HL-60 (cell line): ENCODE measurements at places on chromosomes 2 and 18.

DNA sequence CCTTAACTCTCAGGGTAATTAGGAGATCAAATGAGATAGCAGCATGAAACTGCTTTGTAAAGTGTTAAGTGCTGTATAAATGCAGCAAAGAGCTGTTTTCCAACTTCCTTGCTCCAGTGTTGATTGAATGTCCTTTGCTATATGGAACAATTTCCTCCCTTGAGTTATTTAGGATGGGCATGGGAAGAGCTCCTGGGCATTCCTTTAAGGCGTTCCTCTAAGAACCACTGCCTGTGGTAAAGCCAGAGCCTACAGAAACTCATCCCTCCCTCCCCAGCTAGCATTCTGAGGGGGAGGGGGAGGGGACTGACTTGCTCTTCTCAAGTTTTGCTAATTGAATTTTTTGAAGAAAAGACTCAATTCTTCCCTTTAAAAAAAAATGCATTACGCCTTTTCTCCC is 1.4 kb downstream of the AKAIN1 start:
- DNase-seq, result no peak

DNA sequence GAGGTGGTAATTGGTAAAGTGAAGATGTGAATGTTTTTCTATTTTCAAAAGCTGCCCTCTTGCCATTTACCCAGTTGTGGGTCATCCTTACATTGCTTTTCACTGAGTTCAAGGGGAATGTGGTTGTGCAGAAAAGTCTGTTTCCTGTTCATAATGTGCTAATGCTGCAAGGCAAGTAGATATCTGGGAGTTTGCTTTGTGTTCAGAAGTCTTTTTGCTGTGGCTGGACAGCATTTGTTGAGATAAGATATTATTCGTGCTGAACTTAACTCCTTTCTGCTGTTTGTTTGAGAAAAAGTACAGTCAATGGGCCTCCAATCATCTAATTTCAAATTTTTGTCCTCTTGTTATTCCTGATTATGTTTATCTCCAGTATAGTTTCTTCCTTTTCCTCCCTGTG is 263.2 kb downstream of the LTBP1 start:
- no peak for DNase-seq

DNA sequence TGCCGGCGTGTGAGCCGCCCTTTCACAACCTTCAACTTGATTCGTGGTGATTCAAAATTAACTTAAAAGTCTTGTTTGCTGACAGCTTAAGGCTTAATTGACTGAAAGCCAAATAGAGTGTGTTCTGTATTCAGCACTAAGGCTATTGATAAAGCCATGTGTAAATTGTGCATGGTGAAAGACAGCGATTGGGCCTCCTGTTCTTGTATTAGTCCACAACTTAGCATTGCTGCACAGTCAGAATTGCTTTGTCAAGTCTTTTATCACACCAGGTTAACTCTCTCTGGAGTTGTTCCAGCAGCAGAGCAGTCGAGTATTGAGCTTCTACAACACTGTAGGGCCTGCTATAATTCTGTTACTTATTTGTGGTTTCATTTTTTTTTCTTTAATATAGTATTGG is 210.1 kb downstream of the WDR7 start:
- DNase-seq, result no peak

DNA sequence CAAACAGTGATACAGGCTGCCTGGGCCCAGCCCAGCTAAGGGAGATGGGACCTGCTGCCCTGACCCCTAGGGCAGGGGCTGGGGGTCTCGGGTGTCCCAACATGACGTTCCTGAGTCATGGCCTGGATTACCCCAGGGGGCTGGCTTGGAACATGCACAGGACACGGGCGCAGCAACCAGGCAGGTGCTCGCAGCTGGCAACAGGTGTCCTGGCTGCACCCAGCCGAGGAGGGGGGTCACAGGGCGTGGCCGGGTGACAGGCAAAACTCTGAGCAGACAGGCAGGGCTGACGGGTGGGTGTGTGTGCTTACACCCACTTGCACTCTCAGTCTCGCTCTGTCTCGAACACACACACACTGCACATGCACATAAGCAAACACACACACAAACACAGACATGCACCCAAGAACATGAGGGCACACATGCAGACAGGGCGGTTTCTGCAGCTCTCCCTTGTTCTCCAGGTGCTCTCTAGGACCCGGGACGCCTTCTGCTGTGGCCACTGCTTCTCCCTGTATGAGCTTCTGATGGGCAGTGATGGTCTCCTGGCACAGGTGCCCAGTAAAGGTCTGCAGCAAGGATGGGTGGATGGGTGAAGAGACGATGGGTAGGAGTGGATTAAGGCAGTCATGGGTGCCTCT is 33.7 kb upstream of the TAF1B start:
- no peak for DNase-seq

- DNase-seq, result peak; percentile 49
These were observed 4.0 kb downstream of the NT5DC4 start for GRCh38 chr2:112724591-112725525.

- no peak for DNase-seq
These were observed 28.4 kb downstream of the DNAJC10 start for GRCh38 chr2:182744490-182744889.

DNA sequence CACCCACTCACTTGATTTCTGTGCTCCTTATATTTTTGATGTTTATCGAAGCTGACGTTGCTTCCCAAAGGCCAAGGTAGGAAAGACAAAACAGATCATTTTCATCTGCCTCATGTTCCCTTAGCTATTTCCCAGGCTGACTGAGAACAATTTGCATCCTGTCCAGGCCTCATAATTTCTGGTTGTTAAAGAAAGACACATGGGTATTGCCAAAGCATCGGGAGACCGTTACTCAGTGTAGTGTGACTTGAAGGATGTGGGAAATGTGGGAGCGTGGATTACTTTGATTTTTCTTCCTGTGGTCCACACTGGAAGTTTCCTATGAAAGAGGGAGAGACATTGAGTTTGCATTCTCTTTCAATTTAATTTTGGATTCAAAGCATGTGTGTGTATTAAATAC is 204.6 kb downstream of the TRIB2 start:
- no peak for DNase-seq
